ENCODE measurements at places on chromosomes 11 and 22. TPM values are rescaled to one million over a fixed set of nuclear protein-coding genes. Genes with fewer than 3 reads are reported as not detected.
A peak's percentile ranks its signal among the peaks of the same experiment; 100 is the strongest.

- DNase-seq: no peak
These were observed 697 bp downstream of the LGALS1 start for GRCh38 chr22:37675930-37676735.

- DNase-seq: no peak
These were observed 80.9 kb upstream of the PICALM start for GRCh38 chr11:86149792-86150191.

- no peak for DNase-seq
These were observed 2.0 kb downstream of the TENM4 start for GRCh38 chr11:79438631-79439409.

GRCh38 chr11:72584293-72584938 lies 89.8 kb downstream of the PDE2A start:
- DNase-seq: peak; percentile 40

- DNase-seq: no peak
These were observed 16.0 kb upstream of the B4GALNT4 start for GRCh38 chr11:353179-353873.

DNA sequence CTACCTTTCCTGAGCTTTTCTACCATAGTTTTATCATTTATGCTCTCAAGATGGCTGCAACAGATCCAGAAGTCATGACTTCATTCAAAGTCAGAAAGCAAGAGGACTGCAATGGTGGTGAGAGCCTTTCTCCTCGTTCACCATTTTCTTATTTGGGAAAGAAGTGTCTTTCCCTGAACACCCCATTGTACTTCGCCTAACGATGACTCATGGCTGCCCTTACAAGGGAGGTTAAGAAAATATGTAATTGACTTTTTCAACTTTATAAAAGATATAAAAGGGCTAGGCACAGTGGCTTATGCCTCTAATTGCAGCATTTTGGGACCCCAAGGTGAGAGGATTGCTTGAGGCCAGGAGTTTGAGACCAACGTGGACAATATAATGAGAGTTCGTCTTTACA lies 541.7 kb downstream of the METTL15 start:
- no peak for DNase-seq

DNA sequence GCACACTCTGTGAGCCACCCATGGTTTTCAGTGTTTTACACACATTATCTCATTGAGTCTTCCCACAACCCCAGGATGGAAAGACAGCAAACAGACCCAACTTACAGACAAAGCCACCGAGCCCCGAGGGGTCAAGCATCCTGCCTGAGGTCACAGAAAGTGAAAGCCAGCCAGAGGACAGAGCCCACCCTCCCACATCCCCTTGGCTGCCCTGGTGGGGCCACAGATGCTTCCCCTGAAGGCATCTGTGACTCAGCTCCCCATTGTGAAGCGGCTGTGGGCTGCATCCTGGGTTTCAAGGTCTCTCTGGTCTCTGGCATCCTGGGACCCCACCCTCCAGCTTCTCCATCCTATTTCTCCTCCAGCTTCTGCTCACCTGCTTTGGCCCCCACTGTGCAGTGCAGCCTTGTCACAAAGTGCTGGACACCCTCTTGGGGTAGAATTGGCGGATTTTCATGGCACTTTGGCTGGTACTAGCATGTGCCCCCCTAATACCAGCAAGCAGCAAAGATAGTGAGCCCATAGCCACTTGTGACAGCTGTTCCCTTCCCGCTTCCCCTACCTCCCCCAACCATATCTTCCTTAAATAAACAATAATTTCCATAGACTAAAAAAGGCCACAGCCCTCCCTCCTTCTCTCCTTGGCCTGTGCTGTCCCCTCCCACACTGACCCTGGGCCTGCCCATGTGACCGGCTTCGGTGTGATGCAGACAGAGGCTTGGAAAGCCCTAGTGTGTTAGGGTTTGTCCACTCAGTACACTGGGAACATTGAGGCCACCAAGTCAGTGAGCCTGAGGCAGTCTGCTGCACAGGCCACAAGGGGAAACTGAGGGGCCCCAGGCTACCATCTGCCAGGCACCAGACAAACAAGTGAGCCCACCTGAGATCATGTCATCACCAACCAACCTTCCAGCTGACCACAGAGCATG lies 53.9 kb upstream of the SHISAL1 start:
- DNase-seq: no peak

MISFA gene
- total RNA-seq: 2.0 TPM

HSPB2 gene
- not detected for total RNA-seq

OR5J2 gene
- not detected for total RNA-seq

IL18 gene
- 1.7 TPM for total RNA-seq

ALG8 gene
- 70.1 TPM for total RNA-seq

BIK gene
- 3.1 TPM for total RNA-seq

All from activated T-helper 2 cell treated with anti-CD3 and anti-CD28 coated beads, Interferon-gamma antibody, Interleukin-2, Interleukin-4, amounts not matched to agents 10 μg/mL and 5 μg/mL and 100 μg/mL, durations not matched to agents 14 hours and 24 hours and 36 hours (primary cell).